SW480 (cell line): ENCODE measurements at places on chromosomes 7 and 10.
A peak's percentile ranks its signal among the peaks of the same experiment; 100 is the strongest.

DNA sequence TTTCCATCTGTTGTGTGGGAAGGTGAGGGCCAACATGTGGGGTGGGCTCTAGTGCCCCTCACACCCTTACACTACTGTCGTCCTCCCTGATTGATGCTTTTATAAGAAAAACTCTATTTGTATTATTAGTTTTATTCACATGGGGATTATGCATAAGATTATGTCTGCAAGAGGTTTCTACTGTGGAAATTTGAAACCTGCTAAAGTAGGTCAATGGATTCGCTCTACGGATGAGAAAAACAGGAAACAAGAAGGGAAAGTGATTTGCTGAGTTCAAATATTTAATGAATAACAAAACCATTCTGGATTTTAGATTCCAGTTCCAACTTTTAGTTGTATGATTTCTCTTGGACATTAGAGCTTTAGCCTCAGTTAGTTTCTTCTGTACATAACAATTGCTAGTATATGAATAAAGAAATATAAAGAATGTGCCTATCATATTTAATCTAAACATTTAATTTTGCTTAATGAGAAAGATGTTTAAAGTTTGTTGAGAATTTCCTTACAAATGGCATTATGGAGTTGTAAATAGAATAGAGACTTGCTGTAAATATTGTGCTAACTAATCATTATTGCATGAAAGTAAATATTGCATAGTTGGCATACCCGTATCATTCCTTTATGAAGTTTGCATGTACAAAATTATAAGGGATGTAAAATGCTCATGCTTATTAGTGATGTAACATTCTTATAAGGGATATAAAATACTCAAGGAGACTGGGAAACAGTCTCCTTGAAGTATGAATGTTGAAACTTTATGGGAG lies 193.8 kb downstream of the THSD7A start:
- DNase-seq = no peak

GRCh38 chr10:110481919-110482318 lies 15.8 kb upstream of the DUSP5 start:
- DNase-seq = peak; percentile 87

- no peak for DNase-seq
These were observed 431.4 kb downstream of the SDK1 start for GRCh38 chr7:3732395-3733005.

DNA sequence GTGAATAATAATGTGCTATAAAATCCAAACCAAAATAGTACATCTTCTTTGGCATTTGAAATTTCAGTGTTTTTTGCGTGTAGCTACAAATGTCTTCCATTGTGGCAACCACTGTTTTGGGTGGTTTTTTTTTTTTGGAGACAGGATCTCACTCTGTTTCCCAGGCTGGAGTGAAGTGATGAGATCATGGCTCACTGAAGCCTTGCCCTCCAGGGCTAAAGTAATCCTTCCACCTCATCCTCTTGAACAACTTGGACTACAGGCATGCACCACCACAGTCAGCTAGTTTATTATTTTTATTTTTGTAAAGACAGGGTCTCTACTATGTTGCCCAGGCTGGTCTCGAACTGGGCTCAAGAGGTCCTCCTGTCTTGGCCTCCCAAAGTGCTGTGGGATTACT lies 455.1 kb downstream of the AUTS2 start:
- no peak for DNase-seq

- no peak for DNase-seq
These were observed 12.1 kb upstream of the CDK6 start for GRCh38 chr7:92848441-92848840.

DNA sequence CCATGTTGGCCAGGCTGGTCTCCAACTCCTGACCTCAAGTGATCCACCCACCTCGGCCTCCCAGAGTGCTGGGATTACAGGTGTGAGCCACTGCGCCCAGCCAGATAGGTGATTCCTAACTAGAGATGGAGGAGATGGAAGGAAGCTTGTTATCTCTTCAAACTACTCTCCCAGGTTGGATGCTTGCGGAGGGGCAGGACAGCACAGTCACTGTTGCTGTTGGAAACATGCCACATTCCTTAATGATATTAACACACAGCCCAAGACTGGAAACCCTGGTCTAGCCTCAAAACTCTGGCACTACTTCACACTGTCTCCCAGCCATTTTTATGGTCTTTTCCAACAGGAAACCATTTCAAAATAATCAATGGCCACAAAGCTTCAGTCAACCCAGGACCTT lies 468.8 kb upstream of the NRP1 start:
- no peak for DNase-seq

DNA sequence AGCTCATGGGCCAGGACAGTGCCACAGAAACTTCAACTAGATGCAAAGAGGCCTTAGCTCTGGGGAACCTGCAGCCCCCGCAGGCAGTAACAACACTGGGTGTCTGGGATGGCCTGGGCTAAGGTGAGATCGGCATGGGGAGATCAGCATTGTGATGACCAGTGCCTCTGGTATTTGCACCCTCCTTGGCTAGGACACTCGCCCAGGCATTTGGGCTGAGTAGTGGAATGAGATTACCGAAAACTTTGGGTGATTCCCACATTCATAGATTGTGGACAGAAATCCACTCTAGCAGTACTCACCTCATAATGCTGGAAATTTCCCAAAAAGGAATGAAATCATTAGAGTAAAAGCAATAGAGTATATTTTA lies 70.6 kb upstream of the ZMIZ2 start:
- no peak for DNase-seq

DNA sequence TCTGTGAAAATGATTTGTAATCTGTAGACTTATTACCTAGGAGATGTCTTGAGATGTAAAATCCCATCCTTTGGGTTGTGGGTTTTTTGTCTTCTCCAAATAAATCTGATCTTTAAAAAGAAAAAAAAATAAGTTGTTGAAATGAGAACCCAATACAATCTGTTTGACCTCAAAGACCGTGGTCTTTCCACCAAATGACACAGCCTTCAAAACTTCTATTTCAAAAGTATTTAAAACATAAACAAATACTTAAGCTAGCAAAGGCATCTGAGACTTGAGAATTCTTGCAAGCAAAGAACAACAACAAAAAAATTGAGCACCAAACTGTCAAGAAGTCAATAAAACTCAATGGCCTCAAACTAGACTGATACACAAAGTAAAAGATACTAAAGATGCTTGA lies 67.9 kb upstream of the HECW1 start:
- DNase-seq = no peak

- peak; percentile 11 for DNase-seq
These were observed 86.6 kb downstream of the STRA8 start for GRCh38 chr7:135320268-135320667.

- no peak for DNase-seq
These were observed 11.6 kb downstream of the MICALL2 start for GRCh38 chr7:1447551-1448244.

GRCh38 chr7:99469381-99470065 lies 3.2 kb upstream of the ZNF789 start:
- no peak for DNase-seq

DNA sequence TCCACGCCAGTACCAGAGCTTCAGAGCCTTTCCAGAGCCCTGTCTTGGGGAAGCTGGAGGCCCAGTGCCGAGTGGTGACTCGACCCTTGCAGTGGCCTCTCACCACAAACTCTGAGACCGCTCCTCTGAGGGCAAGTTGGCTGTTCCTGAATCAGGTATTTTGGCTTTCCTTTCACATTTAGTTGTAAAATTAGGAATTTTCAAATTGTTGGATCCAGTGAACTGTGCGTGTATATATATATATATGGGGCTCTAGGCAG lies 128.7 kb upstream of the UNC5B start:
- DNase-seq = no peak

DNA sequence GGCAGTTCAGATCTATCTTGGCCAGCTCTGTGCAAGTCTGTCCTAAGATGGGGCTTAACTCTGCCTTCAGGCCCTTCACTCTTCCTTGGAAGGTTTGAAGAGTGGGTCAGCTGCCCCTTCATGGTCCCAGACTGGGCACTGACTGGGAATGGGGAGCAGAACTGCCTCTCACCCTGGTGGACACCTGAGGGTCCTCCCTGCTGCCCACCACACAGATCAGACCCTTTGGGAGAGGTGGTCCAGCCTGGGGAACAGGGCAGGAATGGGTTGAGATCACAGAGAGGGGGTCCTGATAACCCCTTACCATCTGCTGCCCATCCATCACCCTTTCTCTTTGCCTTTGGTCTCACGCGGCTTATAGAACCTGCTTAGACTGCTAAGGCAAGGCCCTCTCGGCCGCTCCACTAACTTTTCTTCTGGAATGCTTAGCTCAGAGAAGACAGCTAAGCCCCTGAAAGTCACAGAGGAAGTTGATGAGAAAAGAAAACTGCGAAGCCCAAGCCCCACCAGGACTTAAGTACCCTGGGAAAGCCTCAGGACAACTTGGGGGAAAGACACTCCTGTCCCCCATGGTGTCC lies 402 bp upstream of the CDHR1 start:
- DNase-seq = no peak

GRCh38 chr7:155850001-155850436 lies 37.8 kb upstream of the SHH start:
- DNase-seq = no peak
